ENCODE measurements at places on chromosomes 16 and 17.
A peak's percentile ranks its signal among the peaks of the same experiment; 100 is the strongest.

- no peak for DNase-seq
Measured at GRCh38 chr17:78879635-78880186, 23.3 kb downstream of the CEP295NL start.

DNA sequence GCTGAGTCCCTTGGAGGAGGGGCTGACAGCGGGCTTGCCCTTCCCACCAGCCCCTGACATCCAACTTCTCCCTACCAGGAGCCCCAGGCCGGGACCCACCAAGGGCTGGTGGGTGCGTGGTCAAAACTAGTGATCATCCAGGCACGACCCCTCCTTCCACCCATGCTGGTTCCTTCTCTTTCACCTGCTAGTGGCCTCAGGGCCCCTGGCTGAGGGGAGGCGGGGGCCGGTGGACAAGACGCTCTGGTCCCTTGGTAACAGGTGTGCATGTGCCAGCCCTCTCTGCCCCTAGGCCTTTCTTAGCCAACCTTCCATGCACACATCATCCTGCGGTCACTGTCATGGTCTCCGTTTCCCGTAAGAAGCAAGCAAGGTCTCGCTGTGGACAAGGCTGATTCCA is 8.4 kb downstream of the ZNF213 start:
- no peak for DNase-seq

DNA sequence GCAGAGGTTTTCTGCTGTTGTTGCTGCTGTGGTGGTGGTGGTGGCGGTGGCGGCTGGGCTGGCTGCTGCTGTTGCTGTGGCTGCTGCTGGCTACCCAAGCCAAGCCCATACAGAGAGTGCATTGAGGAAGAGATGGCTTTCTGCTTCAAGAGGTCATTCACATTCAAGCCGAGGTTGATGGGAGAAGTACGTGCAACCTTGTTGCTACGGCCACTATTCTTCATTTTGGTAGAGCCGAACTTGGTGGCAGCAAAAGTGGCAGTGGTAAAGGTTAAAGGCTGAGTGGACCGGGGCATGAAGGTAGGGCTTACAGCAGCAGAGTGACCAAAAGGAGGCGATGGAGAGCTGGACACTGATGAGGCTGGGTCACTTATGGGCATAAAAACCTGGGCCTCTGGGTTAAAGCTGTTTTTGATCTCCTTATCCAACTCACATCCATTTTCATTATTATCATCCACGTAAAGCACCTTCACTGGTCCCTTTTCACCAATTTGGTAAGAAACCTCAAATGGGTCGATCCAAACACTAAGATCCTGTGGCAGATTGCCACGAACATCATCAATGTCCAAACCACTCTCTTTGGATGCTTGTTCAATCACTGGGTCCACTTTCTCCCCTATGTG is 2.8 kb downstream of the TOB1 start:
- peak; percentile 14 for DNase-seq

- no peak for DNase-seq
Measured at GRCh38 chr16:53980675-53981074, 276.7 kb downstream of the FTO start.

- no peak for DNase-seq
Measured at GRCh38 chr16:85383836-85384832, 229.0 kb upstream of the GSE1 start.
